ENCODE measurements at places on chromosomes 1 and 21.

DNA sequence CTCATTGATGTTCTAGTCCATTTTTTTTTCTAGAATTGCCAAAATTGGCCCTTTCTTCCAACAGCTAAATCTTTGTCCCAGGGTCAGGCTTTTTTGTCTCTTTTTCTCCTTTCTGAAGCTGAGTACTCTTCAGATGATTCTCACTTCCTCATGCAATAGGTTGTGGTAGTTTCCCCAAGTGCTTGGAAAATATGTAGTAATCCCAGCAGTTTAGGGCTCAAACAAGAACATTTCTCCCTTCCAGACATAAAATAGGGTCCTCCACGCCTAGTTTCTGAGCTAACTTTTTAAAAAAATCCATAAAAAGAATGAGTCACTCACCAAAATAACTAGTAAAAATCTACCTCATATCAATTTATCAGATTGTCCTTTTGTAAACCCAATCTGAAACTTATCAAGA, 10.0 kb upstream of the MCOLN3 start:
- DNase-seq = no peak

GRCh38 chr1:108017698-108018097, 52.7 kb upstream of the VAV3 start:
- no peak for DNase-seq

GRCh38 chr1:5156416-5157120, 502.2 kb downstream of the AJAP1 start:
- no peak for DNase-seq

DNA sequence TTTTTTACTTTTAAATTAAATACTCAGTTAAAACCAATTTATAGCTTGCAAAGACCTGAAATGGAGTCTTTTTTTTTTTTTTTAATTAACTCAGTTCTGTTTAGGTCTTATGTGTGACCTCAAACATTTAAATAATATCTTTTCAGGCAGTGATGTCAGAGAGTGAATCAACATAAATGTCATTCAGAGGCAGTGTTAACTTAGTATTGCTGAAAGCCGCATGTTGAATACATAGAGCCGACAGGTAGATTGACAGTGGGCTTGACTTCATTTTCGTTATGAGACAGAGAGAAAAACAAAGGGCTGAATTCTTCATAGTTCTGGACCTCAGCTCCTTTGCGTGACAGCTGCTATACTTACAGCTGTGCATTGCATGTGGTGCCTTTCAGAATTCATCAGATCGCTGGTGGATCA, 51.5 kb downstream of the PRDM2 start:
- DNase-seq = no peak

DNA sequence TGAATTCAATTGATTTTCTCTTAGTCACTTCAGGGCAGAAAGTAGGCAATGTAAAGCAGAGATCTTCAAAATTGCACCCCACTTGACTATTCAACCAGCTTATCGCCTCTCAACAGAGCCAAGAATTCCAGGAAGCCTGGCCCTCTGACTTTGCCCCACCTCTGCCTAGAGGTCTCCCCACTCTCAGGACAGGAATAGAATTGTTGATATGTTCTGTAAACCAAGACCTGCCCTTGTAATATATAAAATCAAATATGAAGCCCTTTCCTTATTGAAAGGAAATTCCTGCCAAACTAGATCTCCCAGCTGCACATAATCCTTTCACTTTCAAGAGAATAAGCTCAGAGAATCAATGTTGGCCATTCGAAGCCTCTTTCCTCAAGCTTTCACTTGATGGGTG, 116.1 kb upstream of the DPT start:
- DNase-seq = no peak
